ENCODE measurements at places on chromosomes 13 and 19. TPM values are rescaled to one million over a fixed set of nuclear protein-coding genes. Genes with fewer than 3 reads are reported as not detected.

The LMTK3 gene
- not detected for polyA plus RNA-seq

The CLDND2 gene
- 0.93 TPM for polyA plus RNA-seq

The IRGC gene
- not detected for polyA plus RNA-seq

The PLA2G4C gene
- 1.8 TPM for polyA plus RNA-seq

The FFAR3 gene
- polyA plus RNA-seq = not detected

The RNF126 gene
- 58.5 TPM for polyA plus RNA-seq

The ANGPTL8 gene
- polyA plus RNA-seq = not detected

The S1PR2 gene
- 35.1 TPM for polyA plus RNA-seq

The C19orf81 gene
- polyA plus RNA-seq = 1.1 TPM

The FXYD3 gene
- not detected for polyA plus RNA-seq

The METTL21C gene
- not detected for polyA plus RNA-seq

The CCDC8 gene
- polyA plus RNA-seq = 5.5 TPM

All from GM23248 (cell line).